ENCODE measurements at places on chromosomes 13 and 19.

GRCh38 chr13:53520132-53520531, 491.5 kb downstream of the OLFM4 start:
- no peaks in the 10 kb centered on the region for H3K36me3 ChIP-seq
- no peak overlapping the region for H3K4me3 ChIP-seq
- H3K27me3 ChIP-seq: no peaks in the 10 kb centered on the region
- H3K4me1 ChIP-seq: no peaks in the 10 kb centered on the region
- no peak for DNase-seq
- no peak overlapping the region for H3K27ac ChIP-seq

DNA sequence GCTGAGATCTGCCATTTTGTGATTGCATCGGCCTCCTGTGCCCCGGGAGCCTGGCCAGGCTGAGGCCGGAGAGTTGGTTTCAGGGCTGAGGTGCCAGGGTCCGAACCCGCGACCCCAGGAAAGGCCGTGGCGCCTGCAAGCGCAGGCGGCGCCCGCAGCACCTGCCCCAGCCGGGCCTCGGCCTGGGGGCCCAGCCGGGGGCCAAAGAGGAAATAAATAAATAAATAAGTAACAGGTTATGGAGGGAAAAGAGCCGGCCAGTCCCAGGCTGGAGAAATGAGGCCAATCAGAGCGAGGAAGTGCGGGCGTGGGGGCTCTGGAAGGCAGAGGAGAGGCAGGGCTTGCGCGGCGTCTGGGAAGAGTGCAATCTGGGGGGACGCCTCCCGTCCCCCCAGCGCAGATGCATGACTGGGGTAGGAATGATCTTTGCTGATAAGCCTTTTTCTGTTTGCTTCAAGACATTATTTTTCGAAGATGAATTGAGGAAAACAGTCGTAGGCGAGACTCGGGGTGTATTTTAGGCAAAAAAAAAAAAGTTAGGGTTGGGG, 145.6 kb upstream of the ZNF536 start:
- H3K27me3 ChIP-seq: peaks cover 96% of the 10 kb centered on the region
- H3K4me3 ChIP-seq: no peak overlapping the region
- no peaks in the 10 kb centered on the region for H3K36me3 ChIP-seq
- no peak for DNase-seq

DNA sequence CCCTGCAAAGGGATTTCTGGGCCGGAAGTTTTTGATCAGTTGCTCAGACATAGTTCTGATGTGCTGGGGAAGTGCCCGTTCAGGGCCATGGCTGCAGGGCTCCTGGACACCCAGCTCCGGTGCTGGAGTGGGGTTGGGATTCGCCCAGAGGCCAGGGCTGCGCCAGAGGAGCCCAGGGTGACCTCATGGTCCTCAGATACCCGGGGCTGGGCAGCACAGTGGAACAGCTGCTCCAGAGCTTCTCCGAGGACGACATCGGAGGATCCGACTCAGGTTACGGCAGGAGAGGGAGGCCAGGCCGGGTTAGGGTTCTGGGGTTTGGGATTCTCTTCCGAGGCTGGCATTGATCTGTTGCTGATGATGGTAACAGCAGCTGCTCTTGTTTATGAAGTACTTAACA, 20.9 kb downstream of the CARM1 start:
- H3K27ac ChIP-seq: no peak overlapping the region
- no peak for DNase-seq
- no peaks in the 10 kb centered on the region for H3K27me3 ChIP-seq
- no peaks in the 10 kb centered on the region for H3K36me3 ChIP-seq
- H3K4me3 ChIP-seq: no peak overlapping the region
- peaks cover 25% of the 10 kb centered on the region for H3K4me1 ChIP-seq

- no peaks in the 10 kb centered on the region for H3K27me3 ChIP-seq
- DNase-seq: peak; percentile 15
- H3K4me1 ChIP-seq: no peaks in the 10 kb centered on the region
Measured at GRCh38 chr13:38415233-38415632, 65.6 kb downstream of the UFM1 start.
